ENCODE measurements at places on chromosomes 3 and 15.

DNA sequence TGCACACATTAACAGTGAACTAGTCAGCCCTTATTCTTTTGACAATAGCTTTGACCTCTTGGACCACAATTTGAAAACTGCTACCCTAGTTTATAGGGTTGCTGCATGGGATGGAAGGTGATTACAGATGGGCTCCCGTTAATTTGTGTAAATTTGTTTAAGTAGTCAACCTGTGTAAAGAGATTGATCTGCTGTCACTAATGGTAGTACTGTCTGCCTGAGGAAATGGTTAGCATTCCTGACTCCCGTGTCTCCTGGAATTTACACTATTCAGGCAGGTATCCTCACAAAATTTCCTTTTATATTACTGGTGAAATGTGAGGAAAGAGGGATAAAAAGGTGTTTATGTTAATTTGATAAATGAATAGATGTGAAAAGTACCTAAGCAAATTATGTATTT is 15.3 kb upstream of the EBLN2 start:
- DNase-seq, result no peak

DNA sequence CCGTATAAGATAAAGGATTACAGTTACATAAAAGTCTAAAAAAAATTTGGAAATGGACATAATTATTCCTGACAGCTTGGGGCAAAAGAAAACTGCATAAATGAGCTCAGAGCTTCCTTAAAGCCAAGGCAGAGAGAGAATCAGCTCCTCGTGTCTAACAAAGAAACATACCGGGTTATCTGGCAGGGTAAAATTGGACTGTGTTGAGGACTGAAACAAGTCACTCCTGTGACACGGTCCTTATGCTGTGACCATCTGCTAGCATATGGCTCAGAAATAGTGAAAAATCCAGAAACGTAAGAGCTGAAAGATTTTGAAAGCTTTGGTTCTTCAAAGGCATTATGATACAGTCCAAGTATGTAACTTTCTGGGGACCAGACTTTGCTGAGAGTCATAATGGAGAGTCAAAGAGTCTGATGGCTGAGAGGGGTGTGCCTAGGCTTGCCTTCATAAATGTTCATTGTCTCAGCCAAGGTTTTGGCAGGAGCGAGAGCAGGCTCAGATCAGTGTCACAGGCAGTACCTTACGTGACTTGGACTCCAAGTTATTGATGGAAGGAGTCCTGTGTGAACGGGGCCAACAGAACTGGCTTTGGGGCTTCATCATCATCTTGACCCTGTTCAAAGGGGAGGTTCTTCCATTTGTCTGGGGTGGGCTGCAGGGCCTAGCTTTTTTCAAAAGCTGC is 12.5 kb downstream of the MAP6D1 start:
- DNase-seq, result no peak

DNA sequence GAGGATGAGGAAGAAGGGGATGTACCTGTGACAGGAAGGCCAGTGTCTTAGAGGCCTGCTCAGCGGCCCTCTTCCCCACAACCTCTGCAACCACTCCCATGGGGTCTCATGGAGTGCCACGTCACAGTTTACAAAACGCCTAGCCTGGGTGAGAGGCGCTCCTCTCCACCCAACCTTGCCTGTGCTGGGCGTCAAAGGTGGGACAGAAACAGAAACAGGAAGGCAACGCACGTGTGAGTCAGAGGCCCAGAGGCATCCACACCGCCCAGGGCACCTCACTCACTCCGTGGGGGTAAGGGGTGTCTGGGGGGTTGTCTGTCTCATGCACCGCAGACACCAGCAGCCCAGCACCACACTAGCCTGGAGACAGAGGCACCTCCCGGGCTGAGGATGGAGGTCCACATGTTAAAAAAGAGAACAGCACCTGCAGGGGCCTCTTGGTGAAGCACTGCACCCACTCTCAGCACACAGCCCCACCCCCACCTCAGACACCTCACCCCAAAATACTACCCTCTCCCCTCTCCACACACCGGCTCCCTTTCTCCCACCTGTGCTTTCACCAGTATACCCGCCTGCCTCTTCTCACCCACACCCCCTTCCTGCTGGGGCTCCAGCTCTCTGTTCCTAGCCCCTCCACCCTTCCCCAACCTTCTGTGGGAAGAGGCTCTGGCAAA is 4.7 kb upstream of the CALML4 start:
- DNase-seq, result peak; percentile 17

DNA sequence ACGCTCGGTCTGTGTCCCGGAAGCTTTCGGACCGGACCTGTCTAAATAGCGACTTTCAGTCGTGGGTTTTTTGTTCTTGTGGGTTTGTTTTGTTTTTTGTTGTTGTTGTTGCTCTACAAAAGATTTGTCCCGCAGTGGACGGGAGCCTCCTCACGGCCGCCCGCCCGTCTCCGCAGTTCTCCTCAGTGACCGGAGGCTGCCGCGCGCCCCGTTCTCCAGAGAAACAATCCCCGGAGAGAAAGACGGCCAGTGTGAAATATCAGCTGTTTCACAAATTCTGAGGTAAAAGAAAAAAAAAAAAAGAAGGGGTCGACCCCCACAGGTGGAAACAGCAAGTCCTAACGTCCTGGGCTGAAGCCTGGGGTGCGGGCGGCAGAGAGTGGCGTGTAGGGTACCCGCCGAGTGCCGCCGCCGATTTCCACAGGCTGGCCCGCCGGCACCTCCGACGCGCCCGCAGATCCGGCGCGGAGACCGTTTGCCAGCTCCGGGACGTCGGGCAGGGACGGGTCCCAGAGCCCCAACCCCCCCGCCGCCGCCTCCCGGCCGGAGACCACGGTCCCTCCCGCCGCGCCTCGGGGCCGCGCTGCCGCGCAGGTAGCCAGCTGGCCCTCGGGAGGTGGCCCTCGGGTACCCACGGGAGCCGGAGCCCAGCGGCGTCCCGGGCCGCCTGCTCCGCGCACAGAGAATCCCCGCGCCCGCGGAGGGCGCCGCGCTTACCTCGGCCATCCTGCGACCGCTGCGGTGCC is 478 bp downstream of the BNC1 start:
- no peak for DNase-seq

- no peak for DNase-seq
Observed at GRCh38 chr3:125203731-125204130, 8.8 kb downstream of the SLC12A8 start.

DNA sequence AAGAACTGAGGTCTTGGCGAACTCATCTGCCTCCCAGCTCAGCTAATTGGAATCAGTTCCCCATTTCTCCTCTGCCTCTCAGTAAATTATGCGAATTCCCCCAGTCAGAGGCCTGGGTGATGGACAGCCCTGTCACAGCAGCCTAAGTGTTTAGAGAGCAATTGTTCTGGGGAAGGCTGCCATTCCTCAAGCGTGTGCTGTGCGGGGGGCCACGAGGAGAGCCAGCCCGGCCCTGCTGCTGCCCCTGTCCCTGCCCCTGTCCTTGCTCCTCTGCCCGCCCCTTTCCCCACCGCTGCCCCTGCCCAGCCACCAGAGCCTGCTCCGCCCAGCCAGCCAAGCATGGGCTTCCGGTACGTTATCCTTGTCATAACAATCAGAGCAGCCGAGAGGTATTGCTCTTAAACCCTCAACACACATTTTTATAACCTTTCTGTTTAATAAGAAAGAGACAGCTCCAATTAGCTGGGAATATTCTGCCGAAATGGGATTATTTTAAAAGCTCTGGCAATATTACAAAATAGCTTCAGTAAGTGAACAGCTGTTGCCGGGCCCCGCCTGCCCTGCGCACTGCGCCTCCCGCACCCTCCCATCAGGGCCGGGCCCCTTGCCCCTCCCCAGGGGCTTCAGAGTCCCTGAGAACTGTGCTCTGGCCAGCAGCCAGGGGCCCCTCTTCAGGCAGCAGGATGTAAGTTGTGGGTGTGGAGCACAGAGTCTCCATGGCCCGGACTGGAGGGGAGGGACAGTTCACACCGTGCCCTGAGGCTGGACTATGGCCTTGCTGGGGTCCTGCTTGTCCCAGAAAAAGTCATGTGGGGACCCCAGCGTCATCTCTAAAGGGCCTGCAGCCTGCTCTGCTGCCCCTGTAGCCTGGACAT is 12.4 kb upstream of the CACNA2D2 start:
- DNase-seq, result no peak

DNA sequence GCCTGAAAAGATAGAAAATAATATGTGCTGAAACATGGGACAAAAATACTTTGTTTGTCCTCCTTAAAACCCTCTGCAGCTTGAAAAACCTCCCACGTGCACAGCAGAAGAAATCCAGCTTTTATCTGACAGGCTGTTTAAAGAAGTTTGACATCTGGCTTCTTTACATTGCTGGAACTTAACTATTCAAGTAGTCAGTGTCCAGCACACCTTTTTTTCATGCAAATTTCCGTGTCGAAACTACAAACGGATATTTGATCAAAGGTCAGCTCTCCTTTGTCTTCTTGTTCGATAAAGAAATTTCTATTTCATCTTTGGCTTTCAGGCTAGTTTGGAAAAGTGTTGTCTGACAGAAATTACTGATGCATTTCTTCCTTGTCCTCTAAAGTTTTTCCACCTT is 66.8 kb upstream of the KBTBD8 start:
- DNase-seq, result no peak

DNA sequence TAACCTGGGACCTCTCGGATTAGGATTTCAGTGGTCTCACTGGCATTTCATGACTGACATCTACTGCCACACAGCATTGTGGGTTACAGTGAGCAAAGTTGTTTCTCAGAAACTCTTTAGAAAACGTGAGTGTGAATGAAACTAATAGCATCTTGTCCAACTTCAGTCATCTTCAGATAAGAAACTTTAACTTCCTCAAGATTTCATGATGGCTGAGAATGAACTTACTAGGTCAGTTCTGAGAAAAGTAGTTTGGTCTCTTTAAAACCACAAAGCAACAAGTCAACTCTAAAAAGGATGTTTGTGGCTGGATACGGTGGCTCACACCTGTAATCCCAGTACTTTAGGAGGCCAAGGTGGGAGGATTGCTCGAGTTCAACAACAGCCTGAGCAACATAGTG is 14.2 kb upstream of the HOMER2 start:
- DNase-seq, result no peak

DNA sequence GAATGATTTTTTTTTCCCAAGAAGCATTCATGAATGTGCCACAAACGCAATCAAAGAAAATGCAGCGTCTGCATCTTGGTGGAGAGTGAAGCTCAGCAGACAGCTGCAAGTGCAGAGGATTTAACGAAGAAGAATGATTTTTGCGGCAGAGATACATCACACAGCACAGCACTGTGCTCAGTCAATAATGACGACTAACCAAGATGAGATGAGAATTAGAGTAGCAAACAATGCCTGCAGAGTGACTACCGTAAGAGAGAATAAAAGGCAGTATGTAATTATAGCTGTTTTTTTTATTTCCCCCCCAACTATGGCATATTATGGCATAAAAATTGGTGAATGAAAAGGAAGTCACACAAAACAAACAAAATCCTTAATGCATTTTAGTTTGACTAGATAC is 218.0 kb upstream of the ROBO1 start:
- no peak for DNase-seq

GRCh38 chr15:27237319-27237939 is 266.4 kb downstream of the GABRG3 start:
- no peak for DNase-seq

DNA sequence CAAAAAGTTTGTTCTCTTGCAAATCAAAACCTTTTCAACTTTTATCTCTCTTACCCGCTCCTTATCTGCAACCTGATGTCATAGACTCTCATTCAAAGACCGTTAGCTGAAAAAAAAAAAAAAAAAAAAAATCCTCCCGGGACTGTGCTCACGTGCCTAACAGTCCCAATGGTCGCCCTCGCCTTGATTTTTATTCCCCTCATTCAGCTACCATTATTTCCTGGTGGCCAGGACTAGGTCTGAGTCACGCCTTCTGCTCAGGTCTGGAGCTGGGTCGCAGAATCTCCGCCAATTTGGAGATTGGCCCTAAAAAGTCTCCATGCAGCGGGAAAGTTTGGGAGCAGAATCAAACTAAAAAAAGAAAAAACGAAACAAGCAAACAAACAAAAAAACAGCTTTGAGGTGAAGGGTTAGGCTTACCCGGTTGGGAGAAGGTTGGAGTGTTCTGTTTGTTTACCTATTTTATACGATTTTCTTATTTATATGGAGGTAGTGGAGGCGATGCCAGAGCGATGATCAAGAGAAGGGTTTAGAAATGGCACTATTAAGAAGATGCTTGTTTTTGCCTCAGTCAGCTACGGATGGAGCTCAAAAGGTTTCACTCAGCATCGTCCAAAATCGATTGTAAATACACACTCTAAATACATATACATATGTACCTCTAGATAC is 51.1 kb downstream of the ZIC4 start:
- DNase-seq, result no peak

- DNase-seq, result no peak
Observed at GRCh38 chr15:91445695-91446228, 345.7 kb downstream of the SV2B start.

GRCh38 chr3:63245726-63246241 is 32.3 kb upstream of the SYNPR start:
- DNase-seq, result no peak

DNA sequence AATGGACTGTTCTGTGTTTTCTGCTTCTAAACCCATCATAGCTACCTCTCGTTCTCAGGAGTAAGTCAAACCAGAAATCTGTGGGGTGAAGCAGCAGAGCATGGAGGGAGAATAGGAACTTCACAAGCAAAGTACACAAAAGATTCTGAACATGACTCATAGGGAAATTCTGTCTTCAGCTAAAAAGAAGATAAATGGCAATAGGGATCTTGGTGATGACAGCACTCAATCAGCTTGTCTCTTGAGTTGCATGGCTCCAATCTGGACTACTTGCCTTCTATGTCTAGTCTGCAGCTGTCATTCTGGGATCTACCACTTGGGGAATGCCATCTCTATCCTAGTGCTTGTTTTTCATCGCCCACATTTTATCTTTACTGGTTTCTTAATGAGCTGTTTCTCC is 13.5 kb upstream of the GRAMD1C start:
- no peak for DNase-seq

GRCh38 chr15:101517504-101517903 is 28.0 kb upstream of the PCSK6 start:
- DNase-seq, result no peak

DNA sequence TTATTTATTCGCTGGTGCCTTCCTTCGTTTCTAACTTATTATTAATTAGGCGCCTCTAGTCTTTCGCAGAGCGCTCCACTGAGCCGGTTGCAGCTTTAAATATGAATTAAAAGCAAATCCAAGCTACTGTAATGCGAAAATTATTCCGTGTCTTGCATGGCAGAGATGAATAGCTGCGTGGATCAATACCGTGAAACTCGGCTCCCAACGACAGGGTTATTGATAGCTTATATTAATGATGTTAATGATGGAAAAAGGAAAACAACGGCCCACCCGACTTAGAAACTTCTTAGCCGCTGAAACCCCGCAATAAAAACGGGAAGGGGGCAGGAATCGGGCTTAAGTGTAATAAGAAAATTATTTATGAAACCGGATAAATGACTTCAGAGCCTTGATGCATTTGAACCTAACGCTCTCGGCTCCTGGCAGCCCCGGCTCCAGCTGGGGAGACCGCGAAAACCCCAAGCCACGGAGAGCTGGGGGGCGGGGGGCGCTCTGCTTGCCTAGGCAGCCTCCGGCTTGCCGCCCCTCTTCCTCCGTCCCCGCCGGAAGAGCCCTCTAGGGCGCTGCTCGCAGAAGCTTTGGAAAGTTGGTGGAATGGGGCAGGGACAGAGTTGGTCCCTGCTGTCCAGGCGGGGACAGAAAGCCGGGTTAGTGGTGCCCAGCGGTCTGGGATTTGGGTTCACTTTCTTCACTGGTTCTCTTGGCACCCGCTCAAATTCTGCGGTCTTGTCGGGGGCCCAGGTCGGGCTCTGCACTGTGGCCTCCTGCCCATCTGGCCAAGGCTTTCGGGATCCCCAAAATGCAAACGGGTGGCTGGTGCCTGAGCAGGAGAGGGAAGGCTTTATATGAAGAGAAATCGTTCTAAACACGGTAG is 7.7 kb upstream of the ONECUT1 start:
- DNase-seq, result no peak

All from CD4-positive, alpha-beta T cell treated with Interleukin-15 for 4 hours (primary cell).